ENCODE measurements at places on chromosomes 7 and 10.

DNA sequence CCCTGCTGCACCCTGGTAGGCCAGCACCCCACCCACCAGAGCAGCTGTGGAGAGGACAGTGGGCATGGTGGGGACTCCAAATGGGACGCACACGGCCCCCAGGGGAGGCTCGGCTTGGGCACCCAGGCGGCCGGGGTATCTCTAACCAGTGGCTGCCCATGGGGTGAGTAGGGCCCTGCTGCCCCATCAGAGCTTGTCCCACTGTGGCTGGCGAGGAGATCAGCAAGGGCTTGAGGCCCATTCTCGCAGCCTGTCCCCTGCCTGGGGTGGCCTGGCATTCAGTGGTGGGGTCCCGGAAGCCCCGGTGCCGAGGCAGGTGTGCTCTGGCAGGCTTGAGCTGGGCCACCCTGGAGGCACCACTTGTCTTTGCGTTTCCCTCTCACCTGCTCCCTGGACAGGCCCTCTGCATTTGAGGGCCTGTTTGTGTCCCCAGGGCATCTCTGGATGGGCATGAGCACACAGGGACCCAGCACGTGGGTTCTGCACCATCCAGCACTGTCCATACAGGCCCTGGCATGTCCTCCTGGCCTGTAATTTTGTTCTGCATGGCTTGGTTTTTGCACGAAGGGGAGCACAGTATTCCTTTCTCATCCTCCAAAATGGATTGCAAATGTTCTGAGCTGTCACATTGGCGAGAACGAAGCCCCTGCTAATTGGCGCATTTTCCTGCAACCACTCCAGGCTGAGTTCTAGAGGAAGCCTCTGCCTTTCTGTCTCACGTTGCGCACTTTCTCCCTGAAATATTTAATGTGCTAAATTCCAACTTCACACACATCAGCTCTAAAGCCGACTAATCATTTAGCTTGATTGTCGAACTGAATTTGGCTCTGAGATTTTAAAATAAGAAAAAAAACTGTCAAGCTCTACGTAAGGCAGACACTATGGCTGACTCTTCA is 27.2 kb downstream of the PWWP2B start:
- DNase-seq: no peak

GRCh38 chr10:49649936-49650723 is 29.3 kb upstream of the C10orf53 start:
- peak; percentile 2 for DNase-seq

GRCh38 chr7:34849986-34850385 is 187.3 kb downstream of the DPY19L1 start:
- peak; percentile 1 for DNase-seq

GRCh38 chr7:143221286-143221685 is 551 bp upstream of the TAS2R40 start:
- DNase-seq: no peak

GRCh38 chr10:116769791-116770190 is 27.4 kb upstream of the HSPA12A start:
- no peak for DNase-seq

GRCh38 chr7:47588704-47589225 is 6.9 kb upstream of the TNS3 start:
- no peak for DNase-seq

DNA sequence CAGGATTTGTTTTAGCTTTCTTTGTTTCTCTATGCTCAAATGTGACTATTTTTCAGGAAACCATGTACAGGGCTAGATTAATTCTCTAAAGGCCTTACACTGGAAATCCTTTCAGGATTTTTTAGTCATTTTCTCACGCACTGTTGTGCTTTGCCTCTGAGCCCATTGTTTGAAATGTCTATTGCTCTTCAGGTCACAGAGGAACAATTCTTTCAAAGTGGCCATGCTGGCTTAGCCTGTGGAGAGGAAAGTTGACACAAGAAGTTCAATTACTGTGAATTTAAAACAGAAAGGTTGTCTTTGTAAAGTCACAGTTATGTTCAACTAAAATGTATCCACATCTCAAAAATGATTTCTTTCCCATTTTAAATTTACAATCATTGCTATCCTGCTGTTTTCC is 1071.7 kb upstream of the POT1 start:
- no peak for DNase-seq

- DNase-seq: no peak
Observed at GRCh38 chr7:151833213-151833651, 43.7 kb downstream of the PRKAG2 start.

DNA sequence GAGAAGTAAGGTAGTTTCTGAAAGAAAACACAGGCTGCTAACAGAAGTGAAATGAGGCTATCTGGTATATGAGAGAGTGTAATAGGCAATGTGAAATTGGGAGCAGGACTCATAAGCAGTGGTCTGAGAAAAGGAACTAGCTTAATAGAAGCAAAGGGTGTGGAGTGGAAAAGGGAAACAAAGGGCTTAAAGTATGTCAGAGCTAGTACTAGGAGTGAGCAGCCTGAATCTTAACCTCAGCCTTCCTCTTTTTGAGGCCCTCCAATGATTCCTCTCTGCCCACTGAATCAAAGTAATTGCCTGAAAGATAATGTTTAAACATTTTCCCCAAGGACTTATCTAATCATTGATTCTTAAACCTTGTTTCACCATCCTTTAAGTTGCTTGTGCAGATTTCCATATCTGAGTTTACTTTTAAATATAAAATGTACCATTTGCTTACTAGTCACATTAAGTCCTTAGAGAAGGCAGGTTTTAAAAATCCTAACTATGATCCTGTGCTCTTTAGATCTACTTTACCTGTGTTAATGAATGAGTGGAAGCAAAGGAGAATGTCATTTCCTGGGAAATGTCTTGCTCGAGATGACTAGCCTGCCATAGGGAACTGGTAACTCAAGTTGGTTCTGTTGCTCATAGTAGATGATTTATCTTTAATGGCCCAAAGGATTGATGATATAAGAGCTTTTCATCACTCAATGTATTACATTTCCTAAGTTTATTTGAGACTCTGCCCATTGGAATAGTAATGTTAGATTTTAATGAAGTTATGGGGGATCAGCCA is 155.0 kb downstream of the SKAP2 start:
- no peak for DNase-seq
